Stimulated activated CD4-positive, alpha-beta T cell treated with anti-CD3 and anti-CD28 coated beads, Interleukin-1b, Interleukin-23, amount 100 ng/mL, for 24 hours (primary cell): ENCODE measurements at places on chromosomes 4 and X.

GRCh38 chr4:12724510-12724909 is 759.6 kb downstream of the RAB28 start:
- no peak for DNase-seq

GRCh38 chrX:134484039-134484438 is 24.1 kb downstream of the HPRT1 start:
- no peak for DNase-seq

GRCh38 chrX:4179031-4179430 is 465.6 kb upstream of the PRKX start:
- DNase-seq = no peak

DNA sequence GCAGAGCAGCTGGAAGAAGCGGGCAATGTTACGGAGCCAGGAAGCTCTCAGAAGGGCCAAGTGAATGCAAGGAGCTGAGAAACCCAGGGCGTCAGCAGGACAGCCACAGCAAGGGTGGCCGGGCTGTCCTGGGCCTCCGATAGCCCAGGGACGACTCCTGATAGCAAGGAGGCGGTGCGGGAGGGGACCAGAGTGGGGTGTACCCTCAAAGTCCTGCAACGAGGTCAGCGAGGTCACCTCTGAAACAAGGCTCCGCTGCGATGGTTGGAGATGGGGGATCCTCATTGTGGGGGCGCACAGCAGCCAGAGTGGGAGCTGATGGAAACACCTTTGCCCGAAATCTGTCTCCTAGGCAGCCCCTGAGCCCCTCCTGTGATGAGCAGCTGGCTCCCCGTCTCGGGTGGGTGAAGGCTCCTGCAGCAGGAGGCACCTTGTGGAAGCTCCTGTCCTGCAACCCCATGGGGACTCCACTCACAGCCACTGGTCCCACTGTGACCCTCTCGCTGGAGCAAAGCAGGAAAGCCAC is 4.3 kb upstream of the CCNQ start:
- DNase-seq = no peak

GRCh38 chr4:36226430-36227227 is 17.7 kb downstream of the ARAP2 start:
- DNase-seq = no peak

- no peak for DNase-seq
Observed at GRCh38 chr4:145494666-145495270, 13.1 kb downstream of the SMAD1 start.

- DNase-seq = no peak
Observed at GRCh38 chr4:60948008-60948407, 252.1 kb upstream of the ADGRL3 start.

DNA sequence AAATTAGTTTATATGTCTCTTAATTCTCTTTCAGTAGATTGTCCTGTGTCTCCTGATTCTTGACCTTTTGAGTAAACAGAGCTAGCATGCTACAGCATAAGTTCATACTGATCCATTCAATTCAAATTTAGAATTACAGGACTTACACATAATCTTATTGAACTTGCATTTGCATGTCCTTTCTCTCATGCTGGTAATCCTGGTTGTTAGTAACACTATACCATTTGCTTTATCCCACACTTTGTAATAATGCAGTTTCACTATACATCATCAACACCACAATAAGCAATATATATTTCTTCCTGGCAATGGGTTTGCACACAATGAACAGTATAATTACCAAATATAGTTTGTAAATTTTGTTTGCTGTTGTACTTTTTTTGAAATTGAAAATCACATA is 937.2 kb upstream of the GRID2 start:
- DNase-seq = no peak

DNA sequence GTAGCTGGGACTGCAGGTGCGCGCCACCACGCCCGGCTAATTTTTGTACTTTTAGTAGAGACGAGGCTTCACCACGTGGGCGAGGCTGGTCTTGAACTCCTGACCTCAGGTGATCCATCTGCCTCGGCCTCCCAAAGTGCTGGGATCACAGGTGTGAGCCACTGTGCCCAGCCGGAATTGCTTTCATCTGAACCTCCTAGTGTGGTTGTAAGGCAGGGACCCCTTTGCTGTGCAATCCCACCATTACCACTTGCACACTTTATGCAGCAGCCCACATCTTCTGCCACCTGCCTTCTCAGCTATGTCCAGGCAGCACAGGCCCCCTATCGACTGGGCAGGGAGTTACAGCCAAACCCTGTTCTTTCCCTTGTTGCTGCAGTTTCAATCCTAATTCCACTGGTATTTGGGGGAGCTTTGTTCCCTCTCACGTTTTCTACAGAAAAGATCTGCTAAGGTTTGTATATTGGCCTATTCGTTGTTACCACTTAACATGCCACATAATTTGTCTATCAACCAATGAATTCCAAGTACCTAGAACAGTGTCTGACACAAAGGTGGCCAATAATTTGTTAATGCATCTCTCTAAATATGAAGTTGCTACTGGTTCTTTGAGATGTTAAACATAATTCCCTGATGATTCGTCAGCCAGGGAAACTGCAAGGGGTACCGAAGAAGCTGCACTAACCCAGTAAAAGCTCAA is 6.5 kb downstream of the RPL39 start:
- no peak for DNase-seq

DNA sequence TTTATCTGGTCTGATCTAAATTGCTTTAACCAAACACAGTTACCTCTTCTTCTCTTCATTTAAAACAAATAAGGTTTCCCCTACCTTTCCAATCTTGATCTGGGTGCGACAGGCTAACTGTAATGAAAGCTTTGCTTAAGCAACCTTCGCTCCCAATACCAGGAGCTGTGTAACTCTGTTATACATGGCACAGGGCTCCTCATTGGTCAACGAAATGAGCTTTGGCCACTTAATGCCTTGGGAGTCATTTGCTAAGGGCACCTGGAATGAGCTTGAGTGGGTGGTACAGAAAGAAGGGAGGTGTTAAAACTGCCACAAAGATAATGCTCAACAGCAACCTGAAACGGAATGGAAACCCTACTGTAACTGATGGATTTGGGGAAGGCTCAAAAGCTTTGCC is 140.5 kb downstream of the CHRNA9 start:
- no peak for DNase-seq

DNA sequence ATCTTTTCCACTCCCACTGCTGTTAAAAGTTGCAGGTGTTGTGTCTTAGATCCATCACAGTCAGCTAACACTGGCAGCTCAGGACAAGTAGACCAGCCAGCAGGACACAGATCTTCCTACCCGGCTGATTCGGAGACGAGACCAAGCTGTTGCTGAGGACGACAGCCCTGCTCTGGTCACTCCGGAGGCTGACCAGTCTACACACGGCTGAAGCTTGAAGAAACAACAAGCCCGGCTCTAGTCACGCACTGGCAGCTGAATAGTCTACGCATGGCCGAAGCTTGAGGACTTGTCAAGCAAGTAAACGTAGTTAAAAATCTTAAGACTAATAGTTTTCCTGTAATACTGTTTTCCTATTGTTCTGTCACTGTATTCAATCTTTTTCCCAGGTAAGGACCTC is 1.8 kb downstream of the ACOX3 start:
- no peak for DNase-seq

DNA sequence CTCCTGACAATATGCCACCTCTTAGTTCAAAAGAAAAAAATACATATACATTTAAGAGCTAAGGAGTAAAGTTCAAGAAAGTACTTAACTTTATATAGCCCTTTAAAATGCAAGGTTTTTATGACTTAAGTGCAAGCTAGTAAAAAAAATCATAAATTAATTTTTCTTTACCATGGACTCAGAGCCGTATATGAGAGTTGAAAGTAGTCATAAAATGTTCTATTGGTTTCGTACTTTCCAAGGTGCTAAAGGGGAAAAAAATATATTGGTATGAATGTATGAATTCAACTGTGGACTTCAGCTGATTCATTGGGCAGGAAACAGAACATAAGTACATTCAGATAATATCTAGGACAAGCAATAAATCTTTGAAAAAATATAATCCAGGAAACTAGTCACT is 869.8 kb upstream of the AGA start:
- no peak for DNase-seq

DNA sequence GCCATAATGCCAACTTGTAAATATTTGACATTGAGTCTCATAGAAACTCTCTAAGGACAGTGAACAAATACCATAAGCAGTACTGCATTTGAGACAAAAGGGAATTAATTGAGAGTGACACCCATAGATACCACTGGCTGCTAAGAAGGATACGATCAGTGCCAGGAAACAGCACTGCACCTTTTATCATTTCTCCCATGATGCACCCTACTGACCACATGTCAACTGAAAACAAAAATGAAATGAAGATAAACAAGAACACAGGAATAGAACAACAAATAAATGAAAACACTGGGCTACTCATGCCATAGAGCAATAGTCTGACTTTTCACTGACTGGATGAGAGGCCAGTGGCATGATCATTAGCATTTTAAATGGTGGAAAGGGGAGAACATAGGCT is 270.8 kb downstream of the MAPK10 start:
- no peak for DNase-seq

DNA sequence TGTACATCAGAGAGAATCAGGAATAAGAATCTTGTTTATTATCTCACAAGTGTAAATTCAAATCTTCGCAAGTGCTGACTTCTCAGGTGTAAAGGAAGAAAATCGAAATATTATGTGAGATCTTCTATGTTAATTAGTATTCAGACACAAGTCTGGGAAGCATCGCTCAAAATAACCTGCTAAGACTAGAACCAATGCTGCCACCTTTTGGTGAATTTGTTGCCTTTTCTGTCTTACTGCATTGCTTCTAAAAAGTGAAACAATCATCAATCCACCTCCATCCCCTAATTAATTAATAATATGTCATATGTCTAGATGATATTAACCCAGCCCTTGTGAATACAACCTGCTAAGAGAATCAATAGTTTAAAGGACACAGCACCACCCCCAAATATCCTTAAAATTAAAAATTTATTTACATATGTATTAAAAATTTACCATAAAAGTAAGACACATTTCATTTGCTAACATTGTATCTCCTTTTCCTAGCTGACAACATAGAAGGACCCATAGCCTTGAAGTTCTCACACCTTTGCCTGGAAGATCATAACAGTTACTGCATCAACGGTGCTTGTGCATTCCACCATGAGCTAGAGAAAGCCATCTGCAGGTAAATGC is 3.5 kb downstream of the EPGN start:
- no peak for DNase-seq

DNA sequence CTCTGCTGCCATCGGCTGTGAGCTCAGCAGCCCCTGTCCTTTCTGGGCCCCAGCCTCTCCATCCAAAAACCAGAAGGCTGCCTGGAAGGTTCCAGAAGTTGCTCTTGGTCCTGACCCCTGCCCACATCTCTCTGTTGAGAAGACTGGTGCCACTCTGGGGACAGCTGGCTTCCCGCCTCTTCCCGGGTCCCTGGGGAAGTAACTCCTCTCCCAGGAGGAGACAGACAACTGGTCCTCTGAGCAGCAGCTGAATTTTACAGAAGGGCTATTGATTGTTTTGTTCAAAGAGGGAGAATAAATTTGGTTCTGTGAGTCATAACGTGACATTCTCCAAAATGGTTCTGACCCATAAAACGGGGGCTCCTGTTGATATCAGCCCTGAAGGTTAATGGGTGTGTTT is 61.2 kb downstream of the TRMT44 start:
- DNase-seq = no peak

DNA sequence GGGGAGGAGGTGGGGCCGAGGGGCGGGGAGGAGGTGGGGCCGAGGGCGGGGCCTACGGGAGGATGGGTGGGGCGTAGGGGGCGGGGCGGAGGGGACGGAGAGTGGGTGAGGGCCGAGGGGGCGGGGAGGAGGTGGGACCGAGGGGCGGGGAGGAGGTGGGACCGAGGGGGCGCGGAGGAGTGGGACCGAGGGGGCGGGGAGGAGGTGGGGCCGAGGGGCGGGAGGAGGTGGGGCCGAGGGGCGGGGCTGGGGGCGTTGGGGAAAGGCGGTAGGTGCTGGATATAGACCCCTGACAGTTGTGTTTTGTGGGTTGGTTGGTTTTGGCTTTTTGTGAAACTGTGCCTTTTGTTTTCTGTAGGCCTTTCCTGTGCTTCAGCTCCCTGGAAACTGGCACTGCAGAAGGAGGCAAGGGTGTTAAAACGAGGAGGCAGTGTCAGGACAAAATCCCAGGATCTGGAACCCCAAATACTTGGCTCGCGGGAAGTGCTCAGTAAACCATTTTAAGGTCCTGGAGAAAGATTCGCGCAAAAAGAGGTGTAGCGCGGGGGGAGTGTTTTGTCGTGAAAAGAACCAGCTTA is 580 bp upstream of the MMGT1 start:
- DNase-seq = no peak
